ENCODE measurements at places on chromosomes 4 and X. TPM values are rescaled to one million over a fixed set of nuclear protein-coding genes. Genes with fewer than 3 reads are reported as not detected.

Gene IQSEC2
- total RNA-seq: 11.6 TPM

Gene SYNPO2
- total RNA-seq: 206 TPM

Gene OR13H1
- total RNA-seq: not detected

Gene PDS5A
- total RNA-seq: 32.6 TPM

Gene CNGA1
- total RNA-seq: not detected

Gene TMPRSS11D
- not detected for total RNA-seq

Gene NOX1
- not detected for total RNA-seq

Gene VCX
- not detected for total RNA-seq

Gene CACNA1F
- not detected for total RNA-seq

Gene ODAPH
- total RNA-seq: not detected

Gene GAGE12E
- total RNA-seq: not detected

DNA sequence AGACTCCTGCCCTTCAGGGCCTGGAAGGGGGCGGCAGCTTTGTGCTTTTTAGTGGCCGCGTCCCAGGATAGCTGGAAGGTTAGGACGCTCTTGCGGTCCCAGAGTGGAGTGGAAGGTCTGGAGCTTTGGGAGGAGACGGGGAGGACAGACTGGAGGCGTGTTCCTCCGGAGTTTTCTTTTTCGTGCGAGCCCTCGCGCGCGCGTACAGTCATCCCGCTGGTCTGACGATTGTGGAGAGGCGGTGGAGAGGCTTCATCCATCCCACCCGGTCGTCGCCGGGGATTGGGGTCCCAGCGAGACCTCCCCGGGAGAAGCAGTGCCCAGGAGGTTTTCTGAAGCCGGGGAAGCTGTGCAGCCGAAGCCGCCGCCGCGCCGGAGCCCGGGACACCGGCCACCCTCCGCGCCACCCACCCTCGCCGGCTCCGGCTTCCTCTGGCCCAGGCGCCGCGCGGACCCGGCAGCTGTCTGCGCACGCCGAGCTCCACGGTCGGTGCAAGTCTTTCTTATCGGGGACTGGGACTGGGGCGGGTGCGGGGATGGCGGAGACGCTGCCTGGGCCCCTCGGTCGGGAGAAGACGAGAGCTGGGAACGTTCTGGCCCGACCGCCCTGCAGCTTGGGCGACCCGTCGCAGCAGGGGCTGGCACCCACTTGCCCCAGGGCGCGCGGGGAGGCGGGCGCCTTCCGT is at the start of gene EDNRA:
EDNRA (plus strand) TSS at position 207 of the 686 bp plus-strand sequence. CDS start 4,585 bp downstream, outside the sequence.
- DNase-seq: peak; percentile 61

- DNase-seq: no peak
Observed at GRCh38 chrX:129736491-129736890, 2.3 kb upstream of the XPNPEP2 start.

DNA sequence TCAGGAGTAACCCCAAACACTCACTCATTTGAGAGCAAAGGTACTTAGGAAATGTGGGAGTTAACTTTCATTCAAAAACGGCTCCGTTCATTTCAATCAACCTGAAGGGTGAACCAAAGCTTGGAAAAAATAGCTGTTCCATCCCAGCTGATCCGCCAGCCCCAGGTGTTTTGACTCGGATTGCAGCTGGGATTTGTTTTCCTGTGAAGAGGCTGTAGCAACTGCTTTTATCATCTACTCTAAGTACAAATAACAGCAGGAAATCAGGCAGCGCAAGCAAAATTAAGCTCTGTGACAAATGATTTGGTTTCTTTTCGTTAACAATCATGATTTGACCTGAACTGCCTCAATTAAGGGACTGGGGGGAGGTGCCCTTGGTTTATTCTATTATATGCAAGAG is 154.7 kb downstream of the BEND2 start:
- DNase-seq: no peak

DNA sequence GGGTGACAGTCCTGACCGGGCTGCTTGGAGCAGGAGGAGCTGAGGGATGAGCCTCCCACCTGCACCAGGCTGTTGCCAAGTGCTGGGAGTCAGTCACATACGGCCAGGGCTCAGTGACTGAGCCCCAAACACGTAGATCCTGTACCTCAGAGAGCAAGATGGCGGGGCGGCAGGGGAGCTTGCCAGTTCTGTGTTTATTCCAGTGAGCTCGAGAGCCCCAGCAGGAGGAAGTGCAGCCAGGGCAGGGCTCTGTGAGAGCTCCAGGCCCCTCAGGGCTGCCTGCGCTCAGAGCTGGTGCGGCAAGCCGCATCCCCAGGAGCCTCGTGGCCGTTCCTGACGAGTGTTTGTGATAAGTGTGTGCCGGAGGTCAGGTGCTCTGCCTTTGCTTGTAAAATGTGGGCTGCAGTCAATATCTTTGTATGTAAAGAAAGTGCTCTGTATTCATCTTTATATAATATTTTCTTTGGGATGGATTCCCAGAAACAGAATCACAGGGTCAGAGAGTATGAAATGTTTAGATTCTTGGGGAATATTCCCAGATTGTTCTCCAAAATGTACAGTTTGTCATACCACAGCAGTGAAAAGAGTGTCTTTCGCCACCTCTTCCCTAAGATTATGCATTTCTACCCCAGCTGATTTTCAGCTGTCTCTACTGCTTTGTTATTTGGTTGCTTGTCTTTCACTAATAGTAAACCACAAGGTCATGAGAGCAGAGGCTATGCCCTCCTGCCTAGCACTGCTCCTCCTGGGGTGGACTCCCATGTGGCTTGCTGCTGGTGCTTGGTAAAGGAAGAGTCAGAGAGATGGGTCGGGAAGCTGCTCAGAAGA is 50.3 kb downstream of the NELFA start:
- DNase-seq: no peak

- no peak for DNase-seq
Observed at GRCh38 chr4:102614801-102615200, 113.6 kb downstream of the NFKB1 start.

- no peak for DNase-seq
Observed at GRCh38 chr4:111789901-111790640, 355.2 kb upstream of the FAM241A start.

DNA sequence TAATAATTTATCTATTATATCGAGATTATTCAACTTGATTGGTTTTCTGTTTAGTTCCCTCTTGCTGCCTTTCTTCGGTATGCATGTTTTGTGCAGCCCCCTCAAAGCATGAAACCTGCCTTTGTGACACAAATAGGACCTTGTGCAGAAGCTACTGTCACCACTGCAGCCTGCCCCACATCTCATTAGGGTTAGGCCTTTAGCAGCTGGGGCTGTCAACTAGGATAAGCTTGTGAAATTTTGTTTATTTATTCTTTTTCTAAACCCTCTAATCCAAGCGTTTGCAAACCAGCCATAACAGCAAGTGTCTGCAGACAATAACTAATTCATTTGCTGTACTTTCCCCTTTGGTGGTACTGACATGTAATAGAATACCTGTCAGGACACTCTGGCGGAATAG is 258.9 kb downstream of the RCHY1 start:
- DNase-seq: no peak

DNA sequence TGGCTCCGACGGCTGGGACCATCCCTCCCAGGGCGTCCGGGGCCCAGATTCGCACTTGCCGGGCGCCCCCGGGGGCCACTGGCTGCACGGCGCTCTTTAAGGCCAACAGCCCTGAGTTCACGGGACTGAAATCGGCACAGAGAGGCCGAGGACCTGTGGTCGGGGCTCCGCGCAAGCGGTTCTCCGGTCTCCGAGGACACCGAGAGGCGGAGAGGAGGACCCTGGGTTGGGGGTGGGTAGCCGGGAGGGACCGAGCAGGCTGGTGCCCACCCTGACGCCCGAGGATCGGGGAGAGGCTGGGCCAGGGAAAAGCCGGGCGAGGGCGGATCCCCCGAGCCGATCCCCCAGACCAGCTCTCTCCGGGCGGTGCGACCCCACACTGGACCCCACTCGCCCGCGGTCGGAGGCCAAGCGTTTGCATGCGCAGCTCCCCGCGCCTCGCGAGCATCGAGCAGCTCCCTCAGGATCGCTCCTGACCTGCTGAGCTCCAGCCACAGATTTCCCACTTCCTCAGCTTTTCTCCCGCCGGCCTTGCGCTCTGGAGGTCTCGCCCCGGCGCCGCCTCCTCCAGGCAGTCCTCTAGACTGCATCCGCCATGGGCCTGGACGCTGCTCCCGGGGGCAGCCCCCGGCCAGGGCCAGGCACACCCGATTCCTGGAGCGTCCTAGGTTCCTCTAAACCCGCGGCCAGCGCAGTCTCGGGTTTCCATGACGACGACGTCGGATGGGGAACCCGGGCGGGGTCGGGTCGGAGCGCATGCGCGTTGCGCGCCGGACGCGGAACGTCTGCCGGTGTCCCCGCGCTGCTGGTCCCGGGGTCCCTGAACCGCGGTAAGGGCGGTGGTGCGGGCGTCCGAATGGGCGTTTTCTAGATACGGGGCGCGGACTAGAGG is 17.6 kb upstream of the NAT8L start:
- DNase-seq: peak; percentile 93

DNA sequence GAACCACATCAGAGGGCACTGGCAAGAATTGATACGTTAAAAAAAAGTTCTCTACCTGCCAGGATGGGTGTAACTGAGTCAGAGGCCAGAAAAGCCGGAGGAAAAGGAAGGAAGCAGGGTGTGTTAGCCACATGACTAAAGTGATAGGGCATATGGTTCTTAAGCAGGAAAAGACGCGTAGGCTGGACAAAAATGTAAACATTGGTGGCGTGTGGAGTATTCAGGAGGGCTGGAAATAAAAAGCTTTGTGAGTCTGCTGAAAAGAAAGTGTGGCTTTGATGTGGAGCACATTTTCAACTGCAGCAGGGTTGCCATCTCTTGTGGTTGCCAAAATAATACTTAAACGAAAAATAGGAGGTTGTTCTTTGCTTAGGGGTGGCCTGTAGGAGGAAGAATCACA is 186.5 kb upstream of the RPL34 start:
- DNase-seq: no peak

DNA sequence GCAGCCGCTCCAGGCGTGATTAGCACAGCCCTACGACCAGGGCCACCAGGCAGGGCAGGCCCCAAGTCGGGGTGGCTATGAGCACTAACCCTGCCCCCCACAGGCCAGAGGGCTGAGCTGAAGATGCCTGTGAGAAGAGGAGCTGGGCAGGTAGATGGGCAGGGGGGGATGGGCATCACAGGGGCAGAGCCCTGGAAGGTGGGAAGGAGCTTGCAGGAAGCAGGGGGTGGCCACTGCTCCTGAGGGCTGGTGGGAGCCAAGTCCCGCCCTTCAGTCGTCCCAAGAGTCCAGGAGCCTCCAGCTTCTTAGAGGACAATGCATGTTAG is 7.3 kb upstream of the MXD4 start:
- peak; percentile 50 for DNase-seq

- no peak for DNase-seq
Observed at GRCh38 chrX:134374294-134374693, 85.7 kb upstream of the HPRT1 start.

DNA sequence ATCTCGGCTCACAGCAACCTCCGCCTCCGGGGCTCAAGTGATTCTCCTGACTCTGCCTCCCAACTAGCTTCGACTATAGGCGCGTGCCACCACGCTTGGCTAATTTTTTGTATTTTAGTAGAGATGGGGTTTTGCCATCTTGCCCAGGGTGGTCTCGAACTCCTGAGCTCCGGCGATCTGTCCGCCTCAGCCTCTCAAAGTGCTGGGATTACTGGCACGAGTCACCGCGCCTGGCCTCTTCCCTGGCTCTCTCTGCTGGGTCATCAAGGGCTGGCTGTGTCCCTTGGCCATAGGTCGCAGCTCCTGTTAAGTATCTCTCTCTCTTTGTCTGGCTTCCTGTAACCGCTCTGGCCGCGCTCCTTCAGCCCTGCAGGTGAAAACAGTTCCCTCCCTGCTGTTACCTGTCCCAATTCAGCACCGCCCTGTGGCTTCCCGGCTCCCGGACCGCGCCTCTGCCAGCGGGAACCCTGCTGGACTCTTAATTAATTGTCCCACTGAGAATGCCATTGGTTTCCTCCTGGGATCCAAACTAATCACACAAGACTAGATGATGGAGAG is 1.3 kb upstream of the RGS12 start:
- peak; percentile 67 for DNase-seq

DNA sequence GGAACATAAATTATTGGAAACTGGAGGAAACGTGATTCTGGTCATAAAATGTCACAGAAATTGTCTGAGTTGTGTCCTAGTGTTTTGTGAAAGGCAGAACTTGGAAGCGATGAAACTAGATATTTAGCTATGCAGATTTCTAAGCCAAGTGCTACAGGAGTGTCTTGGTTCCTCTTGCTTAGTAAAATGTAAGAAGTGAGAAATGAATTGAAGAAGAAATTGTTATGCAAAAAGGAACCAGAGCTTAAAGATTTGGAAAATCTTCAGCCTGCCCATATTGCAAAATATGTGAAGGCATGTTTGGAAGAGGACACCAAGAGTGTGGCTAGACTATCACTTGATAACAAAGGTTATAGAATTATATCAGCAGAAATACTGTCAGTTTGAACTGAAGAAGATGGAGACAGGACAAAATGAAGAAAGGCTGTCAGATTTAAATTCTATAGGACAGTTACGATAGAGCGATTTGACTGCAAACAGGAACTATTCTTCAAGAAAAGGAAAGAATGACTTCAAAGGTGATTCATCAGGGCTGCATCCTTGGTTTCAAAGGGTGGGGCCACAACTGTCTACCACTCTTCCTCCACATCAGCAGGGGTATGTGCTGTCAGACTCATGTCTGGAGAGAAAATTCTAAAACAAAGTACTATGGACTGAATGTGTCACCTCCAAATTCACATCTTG is 9.4 kb upstream of the CDS1 start:
- no peak for DNase-seq

DNA sequence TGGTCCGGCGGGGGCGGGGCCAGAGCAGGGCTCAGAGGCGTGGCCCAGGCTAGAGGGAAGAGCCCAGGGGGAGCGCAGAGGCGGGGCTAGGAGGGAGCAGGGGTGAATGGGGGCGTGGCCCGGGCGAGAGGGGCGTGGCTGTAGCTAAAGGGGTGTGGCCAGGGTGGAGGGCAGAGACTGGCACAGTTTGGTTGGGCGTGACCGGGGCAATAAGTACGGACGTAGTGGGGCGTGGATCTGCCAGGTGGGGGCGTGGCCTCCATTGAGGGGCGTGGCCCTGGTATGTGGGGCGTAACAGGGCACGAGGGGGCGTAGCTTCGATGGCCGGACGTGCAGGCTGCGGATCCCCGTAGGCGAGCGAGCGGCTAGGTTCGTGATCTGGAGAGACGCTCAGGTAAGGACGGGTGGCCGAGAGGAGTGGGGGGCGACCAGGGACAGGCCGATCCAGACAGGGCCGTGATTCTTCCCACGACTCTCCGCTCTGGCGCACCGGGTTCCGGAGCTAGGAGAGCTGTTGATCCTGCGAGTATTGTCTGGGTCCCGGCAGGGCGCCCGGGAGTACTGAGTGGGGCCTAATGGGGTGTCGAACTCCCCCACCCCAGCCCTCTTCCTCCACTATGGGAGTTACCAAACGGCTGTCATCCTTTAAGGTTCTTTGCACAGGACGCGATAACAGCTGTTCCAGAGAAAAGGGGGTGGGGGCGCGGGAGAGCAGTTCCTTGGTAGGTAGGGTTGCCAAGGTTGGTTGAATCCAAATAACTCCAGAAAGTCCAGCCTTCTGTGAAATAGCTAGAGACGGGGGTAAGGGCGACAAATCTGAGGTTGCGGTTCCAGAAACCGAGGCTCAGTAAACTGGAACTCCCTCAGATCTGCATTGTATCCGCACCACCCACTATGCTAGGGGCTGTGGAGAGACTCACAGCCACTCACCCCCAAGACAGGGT is at the start of gene CA5B:
CA5B (plus strand) TSS at position 312 of the 944 bp plus-strand sequence. CDS start 11,754 bp downstream, outside the sequence.
- peak; percentile 96 for DNase-seq

- no peak for DNase-seq
Observed at GRCh38 chr4:171016145-171016544, 797.1 kb upstream of the GALNTL6 start.

All from Right ventricle myocardium inferior (tissue), 1 donor.